ENCODE measurements at places on chromosomes 4 and X.

- DNase-seq: no peak
Observed at GRCh38 chr4:125994024-125994423, 679.3 kb downstream of the FAT4 start.

GRCh38 chr4:180314972-180315371 lies 1928.2 kb upstream of the TENM3 start:
- no peak for DNase-seq

- DNase-seq: peak; percentile 2
Observed at GRCh38 chrX:137194164-137194563, 160.4 kb upstream of the GPR101 start.

DNA sequence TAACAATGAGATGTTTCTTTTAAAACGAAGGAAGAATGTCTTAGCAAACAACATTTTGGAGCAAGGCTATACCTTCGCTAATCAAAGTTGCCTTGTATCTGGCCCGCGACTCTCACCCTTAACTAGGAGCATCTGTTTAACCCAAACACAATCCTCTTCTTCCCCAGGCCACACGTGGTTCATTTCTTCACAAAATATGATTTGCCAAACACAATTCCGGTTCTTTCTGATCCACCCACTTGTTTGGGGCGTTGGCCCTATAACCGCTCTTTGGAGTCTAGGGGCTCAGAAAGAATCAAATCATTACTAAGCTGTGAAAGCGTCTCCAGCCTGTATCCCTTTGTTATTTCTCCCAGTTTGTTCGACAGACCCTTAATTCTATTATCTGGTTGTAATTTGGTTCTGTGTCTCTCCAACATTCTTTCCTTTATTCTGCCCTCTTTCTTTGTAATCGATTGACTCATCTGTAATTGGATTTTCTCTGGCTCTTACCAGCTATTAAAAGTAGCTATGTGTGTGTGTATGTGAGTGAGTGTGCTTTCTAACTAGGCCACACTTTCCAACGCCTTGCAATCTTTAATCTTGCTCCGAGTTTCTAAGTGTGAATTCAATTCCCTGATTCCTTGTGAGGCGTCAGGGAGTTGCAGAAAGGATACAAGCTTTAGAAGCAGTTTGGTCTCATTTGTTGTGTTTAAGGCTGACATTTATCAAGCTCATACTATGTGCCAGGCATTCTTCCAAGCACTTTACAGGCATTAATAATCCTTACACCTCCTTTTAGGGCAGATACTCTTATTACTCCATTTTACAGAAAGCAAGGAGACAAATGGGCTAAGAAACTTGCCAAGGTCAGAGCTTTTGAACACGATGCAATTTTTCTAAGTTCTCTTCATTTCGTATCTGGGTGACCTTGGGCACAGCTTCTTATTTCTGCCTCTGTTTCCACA lies 138.6 kb upstream of the CPEB2 start:
- DNase-seq: no peak

DNA sequence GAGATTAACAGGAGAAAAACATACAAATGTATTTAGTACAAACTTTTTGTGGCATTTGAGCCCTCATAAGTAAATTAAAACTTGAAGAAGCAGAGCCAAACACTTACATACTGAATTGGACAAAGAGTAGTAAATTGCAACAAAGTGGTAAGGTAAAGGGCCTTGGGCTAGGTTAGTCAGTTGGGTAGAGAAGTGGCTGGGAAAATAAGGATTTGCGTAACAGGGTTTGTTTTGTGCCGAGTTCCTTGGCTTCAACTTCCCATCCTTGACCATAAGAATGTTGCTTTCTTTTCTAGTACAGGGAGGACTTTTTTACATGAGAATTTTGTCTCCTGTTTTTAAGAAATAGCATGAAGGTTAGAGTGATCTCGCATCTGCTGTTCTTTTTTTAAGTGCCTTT lies 33.3 kb upstream of the DSPP start:
- DNase-seq: no peak

GRCh38 chr4:74714611-74715130 lies 79.7 kb downstream of the BTC start:
- DNase-seq: no peak

DNA sequence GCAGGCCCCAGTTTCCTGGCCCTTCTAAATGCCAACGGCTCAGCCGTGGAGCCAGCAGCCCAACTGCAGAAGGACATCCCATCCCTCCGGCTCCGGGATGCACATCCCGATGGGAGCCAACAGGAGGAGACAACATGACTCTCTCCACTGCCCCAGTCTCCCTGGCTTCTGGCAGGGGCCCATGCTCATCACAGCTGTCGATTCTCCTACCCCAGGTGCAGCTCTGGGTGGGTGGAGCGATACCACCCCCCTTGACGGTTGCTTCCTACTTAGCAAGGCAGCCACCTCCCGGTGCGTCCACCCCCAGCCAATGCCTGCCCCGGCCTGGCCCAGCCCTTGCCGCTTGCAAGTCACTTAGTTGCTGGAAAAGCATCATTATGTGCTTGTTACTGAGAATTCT lies 19.5 kb downstream of the ZNF275 start:
- DNase-seq: no peak

DNA sequence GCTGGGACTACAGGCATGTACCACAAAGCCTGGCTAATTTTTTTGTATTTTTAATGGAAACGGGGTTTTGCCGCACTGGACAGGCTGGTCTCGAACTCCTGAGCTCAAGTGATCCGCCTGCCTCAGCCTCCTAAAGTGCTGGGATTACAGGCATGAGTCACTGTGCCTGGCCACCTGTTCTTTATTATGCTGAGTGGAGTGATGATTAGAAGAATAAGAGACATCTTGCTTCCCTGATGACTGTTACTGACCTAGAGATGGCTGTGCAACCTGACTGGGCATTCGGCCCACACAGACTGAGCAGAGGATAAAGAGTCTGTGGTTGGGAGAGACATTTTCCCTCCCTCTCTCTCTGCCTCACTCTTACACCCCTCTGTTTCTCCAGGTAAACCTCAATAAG lies 56.7 kb downstream of the SPINK2 start:
- no peak for DNase-seq

- no peak for DNase-seq
Observed at GRCh38 chrX:104435249-104435648, 130.8 kb upstream of the IL1RAPL2 start.

- no peak for DNase-seq
Observed at GRCh38 chr4:87570290-87570805, 38.0 kb upstream of the DSPP start.

- DNase-seq: no peak
Observed at GRCh38 chr4:108877821-108878220, 115.0 kb upstream of the ETNPPL start.

DNA sequence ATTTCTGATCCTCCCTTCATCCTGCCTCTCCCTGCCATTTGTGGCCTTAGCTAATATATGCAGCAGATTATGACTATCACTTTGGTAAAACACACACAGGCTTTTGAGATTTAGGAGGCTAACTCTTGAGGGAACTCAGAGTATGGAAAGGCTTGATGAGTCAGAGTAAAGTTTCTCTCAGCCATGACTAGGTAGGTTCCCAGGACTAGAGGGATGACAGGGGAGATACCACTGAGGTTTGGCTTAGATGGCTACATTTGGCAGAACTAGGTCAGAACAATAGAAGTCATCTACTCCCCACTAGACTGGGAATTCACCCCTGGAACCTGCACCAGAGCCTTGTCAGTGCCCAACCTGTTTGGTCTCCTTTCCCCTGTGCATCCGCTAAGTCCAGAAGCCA lies 585.7 kb downstream of the TLL1 start:
- DNase-seq: no peak

DNA sequence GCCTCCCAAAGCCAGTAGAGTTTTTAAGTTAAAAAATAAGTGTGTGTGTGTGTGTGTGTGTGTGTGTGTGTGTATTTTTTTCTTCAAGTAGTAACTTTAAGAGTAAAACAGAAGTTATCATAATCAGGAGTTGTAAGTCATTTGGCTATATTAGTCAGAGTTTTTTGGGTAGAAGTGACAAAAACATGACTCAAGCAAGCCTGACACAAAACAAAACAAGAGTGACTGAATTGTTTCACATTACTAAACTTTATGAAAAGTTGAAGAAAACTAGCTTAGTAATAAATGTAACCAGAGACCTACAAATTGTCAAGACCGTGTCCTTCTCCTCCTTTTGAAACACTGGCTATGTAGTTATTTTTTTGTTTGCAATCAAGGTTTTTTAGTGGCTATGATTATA lies 738.0 kb upstream of the PITX2 start:
- DNase-seq: no peak

GRCh38 chr4:108110450-108110849 lies 58.3 kb downstream of the LEF1 start:
- DNase-seq: no peak

DNA sequence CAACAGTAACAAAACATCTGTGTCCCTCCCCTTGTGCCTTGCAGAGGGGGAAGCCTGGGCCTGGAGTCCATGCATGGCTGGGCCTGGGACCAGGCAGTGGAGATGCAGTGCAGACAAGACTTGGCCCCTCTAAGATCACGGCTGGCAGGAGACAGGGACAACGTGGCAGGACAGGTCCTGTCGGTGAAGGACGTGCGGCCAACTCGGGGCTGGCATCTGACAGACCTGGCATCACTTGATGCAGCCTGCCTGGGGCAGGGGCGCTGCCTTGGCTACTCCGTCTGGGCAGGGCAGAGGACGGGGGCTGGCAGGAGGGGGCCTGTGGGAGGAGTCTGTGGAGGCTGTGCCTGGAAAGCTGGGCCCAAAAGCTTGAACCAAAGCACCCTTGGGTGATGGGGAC lies 112.1 kb downstream of the CPZ start:
- DNase-seq: no peak

DNA sequence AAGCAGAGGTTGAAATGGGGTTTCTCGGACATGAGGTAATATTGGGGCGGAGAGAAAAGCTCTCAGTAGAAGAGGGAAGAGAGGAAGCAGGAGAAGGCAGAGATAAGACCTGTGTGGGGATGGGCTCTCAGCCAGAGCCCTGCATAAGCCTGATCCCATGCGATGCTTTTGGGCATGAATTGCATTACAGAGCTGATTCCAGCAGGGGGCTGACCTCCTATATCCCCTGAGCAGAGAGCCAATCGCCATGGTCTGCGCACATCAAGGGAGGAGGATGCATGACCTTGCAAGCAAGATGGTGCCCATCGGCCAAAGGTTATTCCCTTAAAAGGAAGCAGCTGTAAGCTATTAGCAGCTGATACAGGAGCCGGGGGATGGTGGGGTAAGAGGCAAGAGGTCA lies 7.6 kb downstream of the ANOS1 start:
- no peak for DNase-seq

- DNase-seq: no peak
Observed at GRCh38 chr4:113820108-113820507, 58.6 kb upstream of the CAMK2D start.

DNA sequence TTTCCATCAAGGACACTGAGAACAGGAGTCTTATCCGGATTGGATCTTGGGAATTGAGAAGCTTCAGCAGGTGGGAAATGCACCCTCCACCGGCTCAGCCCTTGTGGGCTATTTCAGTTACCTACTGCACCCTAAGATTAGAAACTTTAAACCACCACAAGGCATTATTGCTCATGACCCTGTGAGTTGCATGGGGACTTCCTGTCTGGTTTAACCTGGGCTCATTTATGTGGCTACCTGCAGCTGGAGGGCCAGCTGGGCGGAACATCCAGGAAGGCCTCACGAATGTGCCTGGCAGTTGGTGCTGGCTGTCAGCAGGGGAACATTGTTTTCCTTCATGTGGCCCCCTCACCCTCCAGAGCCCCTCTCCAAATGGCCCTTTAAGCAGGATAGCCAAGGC lies 164.1 kb downstream of the DEFB131A start:
- DNase-seq: no peak

DNA sequence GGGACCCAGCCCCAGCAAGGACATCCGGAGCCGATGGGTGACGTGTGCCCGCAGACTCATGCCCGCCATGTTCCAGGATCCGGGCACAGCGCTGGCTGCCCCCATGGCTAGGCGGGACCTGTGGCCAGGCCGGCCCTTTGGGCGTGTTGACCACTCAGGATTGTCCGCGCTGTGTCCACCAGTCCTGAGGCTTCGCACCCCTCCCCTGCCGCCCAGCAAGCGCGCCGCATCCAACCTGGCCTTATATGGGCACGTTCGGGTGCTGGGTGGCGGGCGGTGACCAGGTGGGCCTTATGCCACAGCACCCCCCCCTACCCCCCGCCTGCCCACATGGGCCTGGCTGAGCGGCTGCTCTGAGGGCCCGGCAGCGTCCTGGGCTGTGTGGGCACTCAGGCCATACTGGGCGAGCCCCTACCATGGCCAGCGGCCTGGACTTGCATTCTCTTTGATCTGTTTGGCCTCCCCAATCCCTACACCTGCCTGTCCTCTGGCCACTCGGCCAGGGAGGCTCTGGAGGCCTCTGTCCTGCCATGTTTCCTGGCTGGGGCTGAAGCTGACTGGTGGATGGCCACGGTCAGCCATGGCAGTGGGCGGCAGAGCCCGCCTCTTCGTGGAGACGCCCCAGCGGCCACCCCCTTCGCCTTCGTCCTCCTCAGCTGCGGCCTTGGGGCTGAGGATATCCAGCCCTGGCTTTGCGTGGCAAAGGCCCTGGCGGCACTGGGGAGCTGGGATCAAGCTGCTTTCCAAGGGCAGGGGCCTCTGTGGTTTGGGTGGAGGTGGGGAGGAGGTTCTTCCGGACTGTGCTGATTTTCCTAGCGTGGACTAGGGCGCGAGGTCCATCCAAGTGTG lies 2.0 kb downstream of the FGFRL1 start:
- DNase-seq: no peak

GRCh38 chr4:20512033-20512792 lies 188.0 kb upstream of the PACRGL start:
- DNase-seq: no peak

DNA sequence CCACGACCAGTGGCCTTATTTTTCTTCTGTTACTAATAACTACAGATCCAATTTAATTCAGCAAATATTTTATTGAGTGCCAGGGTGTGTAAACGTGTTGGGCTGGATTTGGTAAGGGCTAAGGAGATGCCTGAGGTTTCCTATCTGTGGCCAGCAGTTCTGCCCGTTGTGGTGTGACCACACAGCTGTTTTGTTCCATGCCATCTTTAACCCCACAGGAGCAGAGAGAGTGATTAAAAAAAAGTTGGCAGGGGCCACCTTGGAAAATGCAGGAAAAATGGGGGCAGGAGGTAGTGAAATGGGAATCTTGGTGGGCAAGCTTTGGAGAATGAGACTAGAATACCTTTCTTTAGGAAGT lies 1.1 kb downstream of the PLAC8 start:
- no peak for DNase-seq

DNA sequence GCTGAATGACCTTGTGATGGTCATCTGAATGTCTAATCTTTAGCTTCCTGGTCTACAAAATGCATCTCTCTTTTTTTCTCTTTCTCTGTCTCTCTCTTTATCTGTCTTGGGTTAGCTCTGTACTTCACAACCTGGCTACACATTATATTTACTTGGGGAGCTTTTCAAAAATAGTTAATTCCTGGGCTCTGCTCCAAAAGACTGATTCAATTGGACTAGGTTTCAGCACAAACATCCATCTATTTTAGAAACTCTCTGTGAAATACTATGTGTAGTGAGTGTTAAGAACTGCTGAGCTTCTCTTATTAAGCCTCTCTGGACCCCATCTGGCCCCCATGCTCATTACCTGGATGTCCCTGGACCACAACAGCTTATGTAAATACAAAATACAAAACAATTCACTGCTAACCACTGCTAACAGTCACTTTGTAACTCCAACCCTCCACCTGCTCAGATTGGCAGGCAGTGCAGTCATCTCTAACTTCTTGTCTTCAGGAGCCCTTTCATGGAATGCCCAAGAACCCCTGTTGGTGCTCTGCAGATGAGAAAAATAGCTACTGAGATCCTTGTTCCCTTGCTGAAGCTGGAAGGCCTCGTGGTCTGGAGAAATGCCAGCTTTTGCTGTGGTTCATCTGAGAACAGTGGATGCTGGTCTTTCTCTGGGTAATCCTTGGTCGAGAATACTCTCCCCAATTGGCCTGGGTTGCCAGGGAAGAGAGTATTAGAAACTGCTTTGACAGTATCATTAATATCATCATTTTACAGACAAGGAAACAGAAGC lies 14.8 kb upstream of the BOD1L1 start:
- no peak for DNase-seq

Data from epithelial cell of proximal tubule (primary cell).